Vein endothelial cell (primary cell): ENCODE measurements at places on chromosomes 6 and 20. TPM values are rescaled to one million over a fixed set of nuclear protein-coding genes. Genes with fewer than 3 reads are reported as not detected.

Gene SEMG1
- not detected in 2 replicates for total RNA-seq

Gene PRICKLE4
- 2.8 and 6.2 TPM in 2 replicates for total RNA-seq

Gene PRDM1
- 2.9 and 7.7 TPM in 2 replicates for total RNA-seq

Gene RNF182
- total RNA-seq: 4.3 and 8.2 TPM in 2 replicates

Gene LY6G5C
- total RNA-seq: 1.3 and 2.4 TPM in 2 replicates

Gene PHACTR3
- total RNA-seq: under 0.01 and 0.57 TPM in 2 replicates

Gene PRKN
- 0.76 and 1.6 TPM in 2 replicates for total RNA-seq

Gene SCRT2
- total RNA-seq: not detected in 2 replicates

Gene TMEM217
- total RNA-seq: 15.4 and 19.7 TPM in 2 replicates

Gene LHFPL5
- not detected in 2 replicates for total RNA-seq

Gene MED20
- 33.3 and 37.0 TPM in 2 replicates for total RNA-seq

Gene MATN4
- 0.33 TPM in 1 of 2 replicates, not detected in the other for total RNA-seq

Gene MCHR2
- total RNA-seq: not detected in 2 replicates

Gene RRAGD
- 0.33 and 0.76 TPM in 2 replicates for total RNA-seq

Gene BNIP5
- not detected in 2 replicates for total RNA-seq

Gene SLC4A11
- total RNA-seq: 4.9 TPM in 2 replicates
